ENCODE measurements at places on chromosomes 6 and 20.

- no peak for DNase-seq
These were observed 155.5 kb downstream of the PRL start for GRCh38 chr6:22141241-22141745.

DNA sequence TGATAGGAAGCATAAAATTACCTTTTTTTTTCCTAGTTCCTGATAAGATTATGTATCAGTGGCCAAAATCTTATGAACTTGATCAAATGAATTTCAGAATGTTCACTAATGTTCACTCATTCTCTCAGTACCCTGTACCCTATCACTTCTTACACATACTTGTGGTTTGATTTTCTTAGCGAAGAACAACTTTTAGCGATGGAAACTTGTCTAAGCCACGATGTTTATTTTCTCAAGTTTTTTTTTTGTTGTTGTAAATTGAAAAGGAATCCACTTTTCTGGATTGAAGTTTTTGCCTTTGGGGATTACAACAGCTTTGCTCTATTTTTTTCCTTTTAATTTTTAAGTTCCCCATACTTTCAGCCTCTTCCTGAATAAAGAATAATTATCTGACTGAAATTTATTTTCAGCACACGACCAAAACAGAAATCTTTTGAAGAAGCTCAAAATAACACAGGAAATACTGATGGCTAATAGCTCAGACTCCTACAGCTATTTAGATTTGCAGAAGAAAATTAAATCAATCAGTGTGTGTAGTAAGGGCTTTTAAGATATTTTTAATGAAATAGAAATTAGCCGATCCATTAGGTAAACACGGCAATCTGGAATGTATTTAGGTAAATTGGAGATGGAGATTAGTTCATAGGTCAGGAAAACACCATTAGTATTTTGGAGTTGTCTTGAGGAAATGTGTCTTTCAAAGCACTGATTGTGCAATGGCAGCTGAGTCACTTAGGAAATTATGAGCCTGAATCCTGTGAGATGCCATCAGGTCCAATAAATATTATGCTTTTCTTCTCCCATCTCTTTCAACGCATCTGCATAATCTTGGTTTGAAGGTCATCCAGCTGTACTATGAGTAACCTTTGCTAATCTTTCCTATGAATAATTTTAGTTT, 217.5 kb downstream of the GJA1 start:
- DNase-seq: no peak

- DNase-seq: no peak
These were observed 14.9 kb downstream of the NEDD9 start for GRCh38 chr6:11217360-11218101.

- no peak for DNase-seq
These were observed 4.2 kb downstream of the PSMF1 start for GRCh38 chr20:1122388-1123315.

DNA sequence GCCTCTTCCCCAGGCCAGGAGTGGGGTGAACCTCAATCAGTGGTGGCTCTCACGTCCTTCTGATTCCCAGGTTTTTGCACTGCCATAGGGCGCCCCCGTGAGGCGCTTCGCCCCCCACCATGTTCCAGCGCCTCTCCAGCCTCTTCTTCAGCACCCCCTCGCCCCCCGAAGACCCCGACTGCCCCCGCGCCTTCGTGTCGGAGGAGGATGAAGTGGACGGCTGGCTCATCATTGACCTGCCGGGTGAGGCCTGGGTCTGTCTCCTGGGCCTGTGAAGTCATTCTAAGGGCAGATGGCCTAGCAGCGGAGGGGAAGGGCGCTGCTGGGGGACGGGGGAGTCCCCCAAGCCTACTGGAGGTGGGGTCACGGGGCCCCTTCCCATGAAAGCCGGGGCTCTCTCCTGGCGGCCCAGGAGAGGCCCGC, 4.5 kb downstream of the TP53INP2 start:
- peak; percentile 84 for DNase-seq

GRCh38 chr6:1580109-1580508, 29.6 kb upstream of the FOXC1 start:
- no peak for DNase-seq

- DNase-seq: no peak
These were observed 12.7 kb downstream of the MYT1 start for GRCh38 chr20:64176971-64177370.

- peak; percentile 68 for DNase-seq
These were observed 33.4 kb downstream of the MTRES1 start for GRCh38 chr6:107061125-107062020.

GRCh38 chr6:132054525-132054924, 103.4 kb upstream of the CCN2 start:
- no peak for DNase-seq

GRCh38 chr6:143821359-143821758, 21.8 kb upstream of the LTV1 start:
- DNase-seq: no peak
